Cortex of kidney (tissue), 1 donor: ENCODE measurements at places on chromosomes 6 and 20.

- DNase-seq: no peak
Observed at GRCh38 chr20:25466846-25467245, 59.4 kb downstream of the GINS1 start.

- no peak for DNase-seq
Observed at GRCh38 chr6:714100-714499, 21.2 kb upstream of the EXOC2 start.

- no peak for DNase-seq
Observed at GRCh38 chr6:37200085-37200484, 30.1 kb downstream of the PIM1 start.

DNA sequence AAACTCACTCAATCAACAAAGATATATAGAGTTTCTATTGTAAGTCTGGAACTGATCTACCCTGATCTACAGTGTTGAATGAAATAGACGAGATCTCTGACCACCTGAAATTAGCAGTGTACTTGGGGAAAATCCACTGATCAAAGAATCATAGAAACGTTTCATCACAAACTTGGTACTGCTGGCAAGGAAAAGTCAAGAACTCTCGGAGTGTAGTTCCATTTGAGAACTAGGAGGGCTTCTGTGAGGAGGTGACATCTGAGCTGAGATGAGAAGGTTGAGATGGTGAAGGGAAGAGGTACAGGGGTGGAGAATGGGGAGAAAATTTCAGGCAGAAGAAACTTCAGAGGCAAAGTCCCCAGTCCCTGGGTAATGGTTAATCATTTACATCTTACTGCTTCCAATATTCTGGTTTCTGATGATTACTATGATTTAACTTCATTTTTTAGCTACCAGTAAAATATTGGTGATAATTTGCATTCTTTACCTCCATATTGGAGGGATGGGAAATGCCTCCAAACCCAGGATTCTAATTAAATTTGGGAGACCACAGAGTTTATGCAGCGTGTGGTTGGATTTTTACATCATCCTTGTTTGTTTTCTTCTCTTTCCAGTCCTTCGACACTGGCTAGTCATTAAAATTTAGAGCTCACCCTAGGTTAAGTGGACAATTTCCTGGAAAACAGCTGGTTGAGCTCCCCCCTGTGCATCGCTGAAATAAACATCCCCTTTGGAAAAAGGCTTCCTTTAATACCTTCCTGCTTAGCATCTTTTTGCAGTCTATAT is 191.9 kb downstream of the BCAS1 start:
- no peak for DNase-seq

GRCh38 chr6:143117108-143117507 is 56.4 kb downstream of the AIG1 start:
- no peak for DNase-seq

DNA sequence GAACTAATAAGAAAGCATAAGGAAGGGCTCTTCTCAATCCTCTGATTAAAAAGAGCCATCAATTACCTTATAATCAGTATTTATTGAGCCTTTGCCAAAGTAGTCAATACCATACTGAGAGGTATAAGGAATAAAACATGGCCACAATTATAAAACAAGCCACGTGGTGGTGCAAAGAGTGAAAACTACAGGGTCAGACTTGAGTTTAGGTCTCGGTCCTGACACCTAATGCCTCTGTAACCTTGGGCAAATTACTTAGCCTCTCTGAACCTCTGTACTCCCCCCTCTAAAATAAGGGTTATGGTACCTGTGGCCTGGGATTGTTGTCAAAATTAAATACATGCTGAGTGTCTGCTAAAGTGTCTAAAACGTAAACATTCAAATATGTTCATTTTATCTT is 11.8 kb downstream of the TRIM10 start:
- no peak for DNase-seq

DNA sequence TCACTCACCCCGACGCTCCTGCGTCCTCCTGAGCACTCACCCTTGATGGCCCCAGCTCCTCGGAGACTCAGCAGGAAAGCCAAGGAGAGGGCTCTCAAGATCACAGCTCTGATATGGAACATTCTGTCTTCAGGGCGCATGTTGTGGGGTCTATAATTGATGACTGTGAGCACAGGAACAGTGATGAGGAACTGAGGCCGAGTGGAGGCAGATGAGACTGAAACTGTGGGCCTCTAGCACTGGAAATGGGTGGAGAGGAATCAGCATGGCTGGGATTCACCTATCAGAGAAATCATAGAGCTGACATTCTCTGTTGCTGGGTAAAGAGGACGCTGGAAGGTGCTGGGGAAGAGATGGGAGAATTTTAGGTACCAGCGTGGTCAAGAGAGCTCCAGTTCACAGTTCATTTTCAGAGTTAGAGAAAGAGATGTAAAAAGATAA is at the start of gene HLA-DPA1:
Gene HLA-DPA1, minus strand, starts transcription at position 219 of the 441 bp plus-strand sequence.
- DNase-seq: no peak

DNA sequence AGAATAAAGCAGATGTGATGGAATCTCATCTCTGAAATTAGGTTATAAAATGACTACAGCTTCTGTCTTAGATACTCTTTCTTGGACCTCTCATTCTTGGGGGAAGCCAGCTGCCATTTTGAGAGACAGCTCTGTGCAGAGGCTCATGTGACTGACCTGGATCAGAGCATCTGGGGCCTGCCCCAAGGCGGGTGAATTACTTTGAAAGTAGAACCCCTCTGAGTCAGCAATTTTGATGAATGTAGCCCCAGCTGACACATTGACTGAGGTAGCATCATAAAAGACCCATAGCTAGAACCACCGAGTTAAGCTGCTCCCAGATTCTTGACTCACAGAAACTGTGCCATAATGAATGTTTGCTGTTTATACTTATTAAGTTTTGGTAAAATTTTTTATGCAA is 124.5 kb downstream of the THEMIS start:
- no peak for DNase-seq

DNA sequence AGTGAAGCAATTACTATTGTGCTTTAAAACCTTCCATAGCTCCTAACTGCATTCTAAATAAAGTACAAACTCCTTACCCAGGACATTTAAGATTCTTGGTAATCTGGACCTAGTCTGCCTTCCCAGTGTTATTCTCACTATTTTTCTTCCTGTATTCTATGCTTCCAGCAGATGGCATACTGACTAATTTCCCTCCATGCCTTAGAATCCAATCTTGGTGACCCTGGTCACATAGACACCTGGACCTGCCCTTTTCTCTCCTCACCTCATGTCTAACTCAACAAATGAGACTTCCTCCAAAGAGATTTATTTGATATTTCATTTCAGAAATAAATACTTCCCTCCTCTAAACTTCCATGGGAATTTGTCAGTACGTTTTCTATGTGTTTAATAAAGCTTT is 25.8 kb downstream of the ROS1 start:
- DNase-seq: no peak

DNA sequence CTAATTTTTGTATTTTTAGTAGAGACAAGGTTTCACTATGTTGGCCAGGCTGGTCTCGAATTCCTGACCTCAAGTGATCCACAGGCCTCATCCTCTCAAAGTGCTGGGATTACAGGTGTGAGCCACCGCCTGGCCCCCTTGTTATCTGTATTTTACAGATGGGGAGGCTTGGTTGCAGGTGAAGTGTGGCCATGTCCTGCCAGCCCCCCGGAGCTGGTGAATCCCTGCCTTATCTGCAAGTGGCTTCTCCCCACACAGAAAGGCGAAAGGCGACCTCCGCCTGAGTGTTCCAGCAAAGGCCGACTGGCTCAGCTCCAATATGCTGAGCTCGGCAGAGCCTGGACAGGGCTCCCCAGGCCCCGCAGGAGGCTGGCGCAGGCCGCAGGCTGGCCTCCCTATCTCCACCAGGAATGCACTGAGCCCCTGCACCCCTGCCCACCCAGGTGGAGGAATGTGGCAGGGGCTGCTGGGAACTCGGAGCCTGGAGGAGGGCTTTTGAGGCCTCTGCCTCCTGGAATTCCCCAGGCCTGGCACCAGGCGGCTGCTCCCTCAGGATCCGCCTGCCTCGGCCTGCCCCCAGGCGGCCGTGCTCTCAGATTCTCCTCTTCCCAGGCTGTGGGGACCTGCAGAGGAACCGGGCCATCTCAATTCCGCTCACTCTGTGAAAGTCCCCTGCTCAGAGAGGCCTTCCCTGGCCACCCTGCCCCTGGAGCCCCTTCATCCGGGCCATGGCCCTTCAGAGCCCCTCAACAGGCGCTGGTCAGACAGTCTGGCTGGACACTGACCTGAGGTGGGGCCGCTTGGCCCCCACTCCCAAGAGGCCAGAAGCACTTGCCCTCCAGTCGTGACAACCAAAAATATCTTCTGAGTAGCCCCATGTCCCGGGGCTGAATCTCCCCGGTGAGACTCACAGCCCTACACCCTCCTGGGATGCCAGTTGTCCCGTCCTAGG is 9.3 kb upstream of the LAMA5 start:
- DNase-seq: no peak

GRCh38 chr6:40620574-40621240 is 33.5 kb upstream of the LRFN2 start:
- no peak for DNase-seq

- DNase-seq: no peak
Observed at GRCh38 chr6:135796643-135797305, 54.7 kb upstream of the PDE7B start.

DNA sequence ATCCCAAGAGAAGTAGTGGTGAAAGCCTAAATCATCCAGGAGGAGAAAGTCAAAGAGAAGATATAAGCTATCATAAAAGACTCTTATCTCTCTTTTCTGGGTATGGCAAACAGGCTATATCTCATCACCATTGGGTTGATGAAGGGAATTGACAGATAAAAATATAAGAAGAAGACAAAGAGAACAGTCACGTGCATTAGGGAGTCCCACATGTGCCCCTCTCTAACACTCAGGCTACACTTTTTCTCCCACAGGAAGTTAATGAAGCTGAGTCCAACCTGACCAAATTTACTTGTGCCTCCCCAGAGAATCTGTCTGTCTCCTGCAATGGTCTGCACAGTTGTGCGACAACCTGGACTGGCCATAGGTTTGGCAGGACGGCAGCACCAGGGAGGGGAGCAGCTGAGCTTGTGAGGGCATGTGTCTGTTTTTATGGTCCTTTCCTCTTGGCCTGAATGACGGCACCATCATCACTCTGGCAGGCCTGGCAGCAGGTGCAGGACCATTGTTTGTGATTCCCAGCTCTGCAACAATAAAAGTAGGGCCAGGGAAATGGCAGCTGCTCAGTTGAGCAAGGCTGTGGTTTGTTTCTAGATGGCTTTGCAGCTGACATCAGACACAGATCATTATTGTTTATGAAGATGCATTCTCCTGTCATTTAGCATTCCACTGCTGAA is 144.5 kb upstream of the MCHR2 start:
- no peak for DNase-seq

DNA sequence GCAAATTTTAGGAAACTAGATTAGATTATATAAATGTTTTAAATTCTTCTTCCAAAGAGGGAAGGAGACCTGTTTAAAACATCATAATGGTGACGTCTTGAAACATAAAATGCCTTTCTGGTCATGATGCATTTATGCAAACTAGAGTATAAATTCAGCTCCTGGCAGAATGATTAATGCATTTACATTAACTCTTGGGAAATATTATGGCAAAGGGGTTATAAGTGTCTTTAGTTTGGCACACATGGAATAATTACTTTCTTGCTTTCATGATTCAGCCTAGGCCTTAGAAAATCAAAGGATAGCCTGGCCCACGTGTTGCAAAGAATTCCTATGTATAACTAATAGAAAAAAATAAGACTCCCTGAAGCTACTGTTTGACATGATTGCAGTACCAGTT is 639.2 kb downstream of the RFPL4B start:
- no peak for DNase-seq

GRCh38 chr20:4813863-4814695 is 92.4 kb downstream of the PRND start:
- DNase-seq: no peak

- DNase-seq: no peak
Observed at GRCh38 chr6:24078200-24078599, 47.8 kb upstream of the NRSN1 start.

DNA sequence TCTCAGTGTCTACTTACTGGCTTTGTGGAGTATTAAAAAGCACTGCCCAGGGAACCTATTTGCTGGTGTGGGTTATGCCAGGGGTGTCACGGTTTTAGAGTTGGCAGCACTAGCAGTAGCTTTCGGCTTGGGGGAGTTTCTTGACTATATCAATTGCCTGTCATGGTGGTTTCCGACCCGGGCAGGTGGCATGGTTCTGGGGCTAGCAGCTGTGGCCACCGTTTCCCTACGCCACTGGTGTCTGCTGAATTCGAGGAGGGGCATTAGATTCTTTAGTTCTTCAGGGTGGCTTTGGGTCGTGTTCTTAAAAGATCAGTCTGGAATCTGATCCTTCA is 55.6 kb upstream of the FOXC1 start:
- no peak for DNase-seq

GRCh38 chr6:157453131-157453530 is 72.1 kb downstream of the ZDHHC14 start:
- no peak for DNase-seq

GRCh38 chr6:1396952-1397868 is 7.8 kb downstream of the FOXF2 start:
- DNase-seq: no peak

DNA sequence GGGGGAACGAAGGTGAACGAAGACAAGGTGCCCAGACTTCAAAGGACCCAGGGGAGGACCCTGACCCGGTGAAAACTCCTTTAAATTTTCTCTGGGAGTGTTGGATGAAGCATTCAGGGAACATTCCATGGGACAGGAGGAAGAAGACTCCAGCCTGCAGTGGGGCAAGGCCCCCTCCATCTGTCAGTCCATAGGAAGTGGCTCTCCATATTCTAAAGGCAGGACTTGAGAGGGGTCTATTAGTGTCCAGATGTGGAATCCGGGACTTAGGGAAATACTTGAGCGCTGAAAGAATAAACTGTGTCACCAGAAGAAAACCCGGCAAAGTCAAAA is 3.2 kb upstream of the BPIFA2 start:
- no peak for DNase-seq

GRCh38 chr6:32602383-32602782 is 12.7 kb upstream of the HLA-DRB1 start:
- no peak for DNase-seq

- no peak for DNase-seq
Observed at GRCh38 chr20:23093613-23094012, 7.5 kb upstream of the CD93 start.

DNA sequence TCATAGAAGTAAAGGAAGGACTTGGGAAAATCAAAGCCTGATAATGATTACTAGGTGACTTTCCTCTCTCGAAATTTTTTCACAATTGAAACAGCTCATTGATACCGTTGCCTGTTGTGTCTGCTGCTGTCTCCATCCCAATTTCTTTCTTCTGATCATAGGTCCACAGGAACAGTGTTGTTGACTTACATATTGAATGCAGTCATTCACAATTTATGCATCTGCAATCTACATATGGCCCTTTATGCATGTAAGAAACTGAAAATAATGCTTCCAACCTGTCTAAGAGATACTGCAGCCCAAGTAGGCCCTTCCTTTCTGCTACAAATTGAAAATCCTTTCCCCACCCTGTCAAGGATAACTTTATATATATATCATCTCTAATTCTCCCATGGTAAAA is 381.3 kb downstream of the PKHD1 start:
- DNase-seq: no peak

GRCh38 chr6:100664274-100665040 is 199.7 kb upstream of the SIM1 start:
- no peak for DNase-seq

DNA sequence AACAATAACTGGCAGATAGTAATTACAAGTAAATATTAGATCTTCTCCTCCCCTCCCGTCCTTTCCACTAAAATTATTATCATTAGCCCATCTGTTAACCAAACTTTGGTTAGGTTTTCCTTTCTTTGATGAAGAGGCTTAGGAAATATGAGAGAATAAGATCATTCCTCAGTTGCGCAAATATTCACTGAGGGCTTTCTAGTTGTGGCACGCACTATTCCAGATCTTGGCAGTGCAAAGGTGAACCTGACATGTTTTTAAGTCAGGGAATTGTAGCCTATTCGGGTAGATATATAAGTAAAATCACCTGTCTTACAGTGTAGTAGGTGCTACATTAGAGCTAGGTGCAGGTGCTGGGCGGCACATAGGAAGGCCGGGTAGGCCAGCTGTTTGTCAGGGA is 31.1 kb downstream of the RNF217 start:
- DNase-seq: no peak
